ENCODE measurements at places on chromosomes 3 and 15.

GRCh38 chr15:74788042-74788682 lies 6.3 kb downstream of the CSK start:
- DNase-seq, result no peak

DNA sequence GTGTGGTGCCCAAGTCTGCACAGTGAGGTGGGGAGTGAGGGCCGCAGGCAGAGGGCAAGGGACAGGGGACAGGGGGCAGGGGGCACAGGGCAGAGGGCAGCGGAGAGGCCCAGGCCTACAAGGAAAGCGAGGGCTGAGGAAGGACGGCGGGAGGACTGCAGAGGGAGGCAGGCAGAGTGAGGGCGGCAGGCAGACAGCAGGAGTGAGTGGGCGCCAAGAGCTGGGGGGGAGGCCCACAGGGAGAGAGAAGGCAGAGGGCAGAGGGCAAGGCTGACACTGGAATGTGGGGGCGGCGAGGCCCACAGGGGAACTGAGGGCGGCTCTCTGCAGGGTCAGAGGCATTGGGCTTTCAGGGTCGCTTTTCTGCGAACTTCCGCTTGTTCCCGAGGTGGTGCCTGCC lies 267.8 kb upstream of the NDN start:
- DNase-seq, result no peak

- DNase-seq, result no peak
Observed at GRCh38 chr3:11637901-11638458, 5.7 kb downstream of the VGLL4 start.

GRCh38 chr15:59221511-59222505 lies 15.2 kb downstream of the LDHAL6B start:
- no peak for DNase-seq

DNA sequence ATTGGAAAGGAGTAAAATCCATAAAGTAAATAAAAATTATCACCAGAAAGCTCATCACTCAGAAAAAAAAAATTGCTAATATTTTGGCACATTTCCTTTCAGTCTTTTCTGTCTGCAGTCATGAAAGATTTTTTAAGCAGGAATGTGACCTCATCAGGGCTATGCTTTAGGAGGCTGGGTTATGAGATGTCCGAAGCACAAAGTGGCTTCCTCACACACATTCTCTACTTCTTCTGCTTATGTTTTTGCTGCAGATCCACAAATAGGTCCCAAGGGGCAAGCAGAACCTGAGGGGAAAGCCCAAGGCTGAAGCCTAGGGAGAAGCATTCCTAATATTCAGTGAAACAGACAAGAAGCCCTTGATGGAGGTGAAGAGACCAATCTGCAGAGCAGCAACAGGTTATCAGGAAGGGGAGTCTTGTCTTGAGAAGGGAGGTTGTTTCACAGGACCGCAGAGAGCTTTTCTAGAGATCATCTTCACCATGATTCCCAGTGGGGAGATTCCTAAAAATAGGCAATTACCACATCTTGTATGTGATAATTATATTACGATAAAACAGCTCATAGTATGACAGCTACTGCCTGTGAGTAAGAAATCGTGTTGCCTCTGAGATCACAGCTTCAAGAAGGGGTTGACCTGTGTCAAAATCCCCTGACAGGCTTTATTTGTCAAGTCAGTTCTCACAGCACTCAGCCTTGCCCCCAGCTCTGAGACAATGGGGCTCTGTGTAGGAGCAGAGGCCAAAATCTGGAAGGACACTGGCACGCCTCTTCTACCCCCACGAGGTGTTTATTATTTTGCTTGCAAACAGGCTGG lies 60.5 kb downstream of the IGF2BP2 start:
- DNase-seq, result no peak

DNA sequence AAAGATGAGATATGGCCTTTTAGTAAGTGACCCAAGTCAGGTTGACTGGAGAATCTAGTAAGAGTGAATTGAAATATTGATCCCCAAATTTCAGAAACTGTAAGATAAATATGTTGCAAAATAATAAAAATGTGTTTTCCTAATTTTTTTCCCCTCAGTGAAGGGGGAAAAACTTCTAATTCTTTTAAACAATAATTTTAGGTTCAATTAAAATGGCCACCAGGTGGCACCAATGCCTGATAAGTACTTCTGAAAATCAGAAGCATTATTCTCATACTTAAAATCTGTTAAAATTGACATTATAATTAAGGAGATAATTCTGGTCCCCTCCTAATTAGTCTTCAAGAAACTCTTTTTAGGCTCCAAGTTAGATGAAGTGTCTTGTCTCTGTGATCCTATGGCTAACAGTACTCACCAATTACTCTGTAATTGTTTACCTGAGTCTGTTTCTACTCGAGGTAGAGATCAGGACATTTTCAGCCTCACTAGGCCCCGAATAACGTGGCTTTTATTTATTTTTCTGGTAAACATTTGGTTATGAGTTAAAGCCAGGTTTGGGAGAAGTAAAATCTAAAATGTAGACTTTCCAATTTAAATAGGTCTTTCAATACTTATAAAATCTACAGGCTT lies 52.6 kb downstream of the NMD3 start:
- no peak for DNase-seq
